ENCODE measurements at places on chromosomes 16 and 17.
A peak's percentile ranks its signal among the peaks of the same experiment; 100 is the strongest.

DNA sequence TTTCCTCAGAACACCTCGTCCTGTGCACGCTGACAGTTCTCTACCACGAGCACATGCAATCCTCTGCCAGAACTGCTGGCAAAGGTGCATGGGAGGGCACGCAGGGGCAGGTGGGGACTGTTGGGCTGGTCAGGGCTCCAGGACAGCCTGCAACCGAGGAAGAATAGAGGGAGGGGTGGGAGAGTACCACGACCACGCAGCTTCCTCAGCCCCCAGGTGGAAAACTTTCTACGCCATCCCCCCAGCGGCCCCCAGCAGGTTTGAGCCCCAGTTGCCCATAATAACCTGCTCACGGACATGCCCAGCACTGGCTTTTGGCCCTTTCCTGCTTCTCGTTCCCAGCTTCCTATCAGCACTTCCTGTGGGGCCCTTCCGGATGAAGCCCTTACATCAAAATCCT, 199.3 kb downstream of the C16orf95 start:
- DNase-seq, result no peak

- DNase-seq, result peak; percentile 40
These were observed 231.2 kb upstream of the GSE1 start for GRCh38 chr16:85381738-85382592.

DNA sequence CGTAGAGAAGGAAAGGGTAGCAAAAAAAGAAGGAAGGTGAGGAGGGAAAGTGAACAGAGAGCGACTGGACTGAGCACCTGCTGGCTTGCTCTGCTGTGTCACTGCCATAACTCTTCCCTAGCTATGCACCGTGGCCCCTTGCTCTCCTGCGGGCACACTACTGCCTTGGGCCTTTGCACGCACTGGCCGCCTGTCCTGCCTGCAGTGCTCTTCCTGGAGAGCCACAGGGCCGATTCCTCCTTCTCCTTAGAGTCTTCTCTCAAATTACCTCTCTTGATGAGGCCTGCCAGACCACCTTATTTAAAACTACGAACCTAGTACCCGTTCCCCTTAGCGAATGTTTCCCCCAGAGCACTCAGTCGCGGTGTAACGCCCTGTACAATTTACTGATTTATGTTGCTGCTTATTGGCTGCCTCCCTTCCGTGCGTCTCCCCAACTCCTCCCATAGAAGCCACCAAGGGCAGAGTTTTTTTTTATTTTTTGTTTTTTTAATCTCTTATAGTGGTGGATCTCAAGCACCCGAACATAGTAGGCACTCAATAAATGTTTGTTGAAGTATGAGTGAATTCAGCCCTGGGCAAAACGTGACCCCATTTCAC, 70.3 kb downstream of the RAI1 start:
- no peak for DNase-seq

DNA sequence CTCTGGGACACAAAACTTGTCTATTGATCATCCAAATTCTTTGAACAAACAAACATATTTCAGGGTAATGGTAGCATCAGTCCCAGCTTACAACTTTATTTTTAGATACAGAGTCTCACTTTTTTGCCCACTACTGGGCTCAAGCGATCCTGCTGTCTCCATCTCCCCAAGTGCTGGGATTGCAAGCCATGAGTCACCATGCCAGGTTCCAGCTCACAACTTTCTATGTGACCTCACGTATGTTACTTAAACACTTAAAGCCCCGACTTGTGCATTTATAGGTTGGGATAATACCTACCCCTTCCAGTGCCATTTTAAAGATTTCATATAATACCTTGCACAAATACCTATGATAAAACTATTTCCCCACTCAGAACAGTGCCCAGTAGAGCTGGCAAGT, 42.0 kb upstream of the KSR1 start:
- peak; percentile 12 for DNase-seq

- DNase-seq, result no peak
These were observed 37.4 kb downstream of the SRL start for GRCh38 chr16:4204521-4204920.

DNA sequence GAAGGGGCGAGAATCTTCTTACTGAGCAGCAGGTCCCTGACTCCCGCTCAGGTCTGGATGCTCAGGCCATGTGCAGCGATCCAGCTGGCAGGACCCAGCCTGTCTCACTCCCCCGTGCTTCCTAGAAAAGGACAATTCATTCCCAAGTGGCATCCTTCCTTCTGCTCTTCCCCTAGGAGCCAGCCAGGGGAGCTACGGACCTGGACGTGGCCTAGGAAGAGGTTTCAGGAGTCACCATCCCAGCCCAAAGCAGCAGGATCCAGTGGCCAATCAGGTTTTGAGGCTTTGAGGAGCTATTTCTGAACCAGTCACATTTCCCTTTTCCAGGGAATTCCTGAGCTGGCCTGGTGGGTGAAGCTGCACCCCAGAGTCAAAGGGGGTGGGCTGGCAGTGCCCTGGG, 7.8 kb upstream of the CD79B start:
- DNase-seq, result no peak

GRCh38 chr16:68085259-68086071, at the start of gene NFATC3:
TSS of gene NFATC3 (plus strand) at chr16:68085370. CDS start at chr16:68085682, 312 bp downstream.
- DNase-seq, result peak; percentile 94

DNA sequence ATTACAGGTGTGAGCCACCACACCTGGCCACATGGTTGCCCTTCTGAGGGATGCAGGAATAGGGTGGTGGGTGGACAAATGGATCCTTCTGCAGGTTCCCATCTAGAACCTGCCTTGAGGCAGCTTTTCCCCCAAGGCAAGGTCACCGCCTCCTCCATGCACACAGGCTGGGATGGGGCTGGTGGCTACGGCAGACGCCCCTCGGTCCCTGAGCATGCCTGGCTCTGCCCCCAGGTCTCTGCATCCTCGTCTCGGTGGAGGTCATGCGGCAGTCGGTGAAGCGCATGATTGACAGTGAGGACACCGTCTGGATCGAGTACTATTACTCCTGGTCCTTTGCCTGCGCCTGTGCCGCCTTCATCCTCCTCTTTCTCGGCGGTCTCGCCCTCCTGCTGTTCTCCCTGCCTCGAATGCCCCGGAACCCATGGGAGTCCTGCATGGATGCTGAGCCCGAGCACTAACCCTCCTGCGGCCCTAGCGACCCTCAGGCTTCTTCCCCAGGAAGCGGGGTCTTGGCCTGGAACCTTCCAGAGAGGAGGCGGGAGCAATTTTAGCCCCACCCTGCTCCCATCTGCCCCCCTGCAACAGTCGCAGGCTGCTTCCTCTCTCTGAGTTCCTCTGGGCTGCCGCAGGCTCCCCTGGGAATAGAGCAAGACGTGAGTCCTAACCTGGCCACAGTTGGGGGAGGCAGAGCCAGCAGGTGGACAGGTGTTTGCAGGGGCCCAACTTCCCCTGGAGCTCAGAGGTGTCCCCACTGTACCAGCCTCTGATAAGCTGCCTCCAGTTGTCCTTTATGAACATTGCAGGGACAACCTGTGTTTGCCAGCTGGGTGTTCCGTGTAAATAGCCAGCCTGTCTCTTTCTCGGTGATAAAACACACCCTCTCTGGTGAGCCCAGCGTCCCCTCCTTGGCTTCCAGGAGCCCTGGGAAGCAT, 11.7 kb downstream of the CACNG1 start:
- DNase-seq, result no peak

GRCh38 chr17:32567086-32567485, 80.3 kb downstream of the CDK5R1 start:
- DNase-seq, result no peak

GRCh38 chr16:87784812-87785211, 19.0 kb upstream of the KLHDC4 start:
- DNase-seq, result peak; percentile 54

DNA sequence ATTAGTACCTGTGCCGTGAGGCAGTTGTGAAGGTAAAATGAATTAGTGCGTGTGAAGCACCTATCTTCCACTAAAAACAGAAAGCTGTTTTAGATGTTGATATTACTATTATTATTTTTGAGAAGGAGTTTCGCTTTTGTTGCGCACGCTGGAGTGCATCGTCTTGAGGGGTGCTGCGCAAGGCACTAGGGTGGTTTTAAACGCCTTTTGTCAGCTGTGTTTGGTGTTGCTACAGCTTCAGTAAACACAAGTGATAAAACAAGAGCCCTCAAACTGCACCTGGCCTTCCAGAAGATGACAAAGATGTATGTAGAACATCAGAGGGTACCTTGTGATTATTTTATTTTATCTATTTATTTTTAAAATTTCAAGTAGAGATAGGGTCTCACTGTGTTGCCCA, 38.2 kb downstream of the PLCG2 start:
- DNase-seq, result no peak

DNA sequence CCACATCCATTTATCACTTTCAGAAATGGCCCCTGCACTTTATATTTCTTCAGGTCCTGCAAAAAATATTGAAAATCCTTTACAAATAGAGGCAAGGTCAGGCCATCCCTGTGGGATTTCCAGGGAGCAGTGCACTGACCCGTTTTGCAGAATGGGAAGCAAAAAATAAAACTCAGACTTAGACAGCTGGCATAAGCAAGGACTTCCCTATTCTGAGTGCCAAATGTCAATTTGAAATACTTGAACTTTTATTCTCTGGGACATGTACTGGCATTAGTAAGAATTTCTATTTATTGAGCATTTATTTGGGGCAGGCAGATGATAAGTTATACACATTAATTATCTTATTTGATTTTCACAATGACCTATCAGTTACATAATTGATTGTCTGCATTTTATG, 32.4 kb downstream of the PRKCB start:
- DNase-seq, result no peak

DNA sequence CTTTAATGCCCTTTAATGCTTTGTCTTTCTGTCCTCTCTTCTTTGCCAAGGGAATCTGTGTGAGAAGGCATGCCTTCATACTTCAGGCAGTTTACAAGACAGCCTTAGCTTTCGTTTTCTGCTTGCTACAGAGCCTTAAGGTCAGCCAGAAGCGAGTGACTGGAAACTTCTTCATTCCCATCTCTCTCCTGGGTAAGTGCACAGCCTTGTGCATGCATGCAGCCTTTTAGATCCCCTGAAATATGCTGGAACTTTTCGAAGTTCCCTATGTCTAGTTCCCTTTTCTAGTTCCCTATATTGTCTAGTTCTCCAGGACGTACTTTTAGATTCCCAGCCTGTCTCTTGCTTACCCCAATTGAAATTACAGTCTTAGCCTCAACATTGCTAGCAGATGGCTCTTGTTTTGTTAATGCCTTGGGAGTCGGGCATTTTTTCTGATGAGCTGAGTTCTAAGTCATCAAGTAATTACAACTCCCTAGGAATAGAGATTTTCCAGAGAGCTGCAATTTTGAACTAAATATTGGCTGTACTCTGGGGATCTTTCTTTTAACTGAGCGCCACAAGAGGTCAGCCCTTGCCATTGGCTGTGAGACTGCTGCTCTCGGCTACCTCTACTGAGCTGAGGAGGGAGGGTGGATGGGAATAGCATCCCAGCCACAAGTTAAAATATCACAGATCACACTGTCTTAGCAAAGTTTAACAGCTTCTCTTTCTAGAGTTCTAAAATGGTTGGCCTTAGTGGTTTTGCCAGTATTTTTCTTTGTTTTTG, 22.7 kb upstream of the PPM1D start:
- DNase-seq, result peak; percentile 75

- DNase-seq, result no peak
These were observed 107.1 kb upstream of the GSE1 start for GRCh38 chr16:85505794-85506634.

GRCh38 chr17:47266782-47267181, 13.2 kb downstream of the ITGB3 start:
- no peak for DNase-seq

DNA sequence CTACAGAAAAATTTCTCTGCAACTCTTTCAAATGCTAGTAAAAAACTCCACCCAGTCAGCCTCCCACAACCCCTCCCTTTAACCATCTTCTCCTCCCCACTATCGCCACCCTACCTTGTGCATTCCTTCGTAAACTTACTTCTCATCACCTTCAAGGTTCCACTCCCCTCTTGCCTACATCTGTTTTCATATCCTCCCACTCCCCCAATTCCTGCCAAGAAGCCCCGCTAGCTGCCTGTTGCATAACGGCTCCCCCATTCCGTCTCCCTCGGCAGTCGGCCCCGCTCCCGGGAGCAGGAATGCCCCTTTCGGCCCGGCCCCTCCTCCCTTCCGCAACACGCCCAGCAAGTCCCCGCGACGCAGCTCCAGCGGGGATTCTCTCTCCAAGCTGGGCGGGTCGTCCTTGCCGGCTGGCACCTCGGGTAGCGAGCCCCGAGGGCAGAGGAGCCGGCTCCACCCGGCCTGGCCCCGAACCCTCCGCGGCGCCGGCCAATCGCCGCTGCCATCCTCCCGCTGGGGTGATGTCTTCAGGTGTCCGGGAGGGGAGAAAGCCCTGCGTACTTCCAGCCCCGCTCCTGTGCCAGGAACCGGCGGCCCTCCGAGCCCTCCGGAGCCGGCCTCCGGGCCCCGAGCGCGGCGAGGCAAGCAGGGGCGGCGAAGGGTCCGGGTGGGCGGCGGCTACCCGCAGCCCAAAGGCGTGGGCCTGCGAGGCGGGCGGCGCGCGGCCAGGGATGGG, 1.5 kb downstream of the PHLPP2 start:
- peak; percentile 52 for DNase-seq

- DNase-seq, result peak; percentile 73
These were observed at the start of gene PLD6 for GRCh38 chr17:17206124-17206912. TSS of gene PLD6 (minus strand) at chr17:17206333. CDS start at chr17:17206286, 47 bp downstream.

DNA sequence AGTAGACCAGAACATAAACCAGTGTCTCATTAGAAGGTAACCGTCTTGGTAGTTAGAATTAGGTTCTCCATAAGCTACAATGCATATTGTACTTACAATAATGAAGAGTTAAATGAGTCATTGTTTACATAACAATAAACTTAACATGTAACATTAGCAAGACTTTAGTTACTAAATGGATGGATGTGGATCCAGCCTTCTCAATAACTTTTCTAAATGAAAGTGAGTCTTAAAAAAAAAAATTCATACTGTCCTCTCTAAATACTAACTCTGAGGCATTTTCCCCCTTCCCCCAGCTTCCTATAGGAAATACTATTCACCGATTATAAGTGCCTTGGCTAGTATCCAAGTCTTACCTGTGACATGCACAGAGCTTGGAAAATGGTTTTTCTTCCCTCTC, 155.3 kb downstream of the CYB561 start:
- DNase-seq, result no peak

DNA sequence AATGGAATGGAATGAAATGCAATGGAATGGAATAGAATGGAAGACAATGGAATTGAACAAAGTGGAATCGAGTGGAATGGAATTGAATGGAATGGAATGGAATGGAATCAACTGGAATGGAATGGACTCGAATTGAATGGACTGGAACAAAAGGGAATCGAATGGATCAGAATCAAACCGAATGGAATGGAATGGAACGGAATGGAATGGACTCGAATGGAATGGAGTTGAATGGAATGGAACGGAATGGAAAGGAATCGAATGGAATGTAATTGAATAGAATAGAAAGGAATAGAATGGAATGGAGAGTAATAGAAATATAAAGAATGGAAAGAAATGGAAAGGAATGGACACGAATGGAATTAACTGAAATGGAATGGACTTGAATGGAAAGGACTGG, 475.2 kb upstream of the WSB1 start:
- peak; percentile 23 for DNase-seq
